ENCODE measurements at places on chromosomes 6 and 20.

GRCh38 chr6:56381801-56382251 lies 134.4 kb upstream of the COL21A1 start:
- no peak for DNase-seq

- DNase-seq: no peak
These were observed 5.8 kb upstream of the GATA5 start for GRCh38 chr20:62481425-62482145.

DNA sequence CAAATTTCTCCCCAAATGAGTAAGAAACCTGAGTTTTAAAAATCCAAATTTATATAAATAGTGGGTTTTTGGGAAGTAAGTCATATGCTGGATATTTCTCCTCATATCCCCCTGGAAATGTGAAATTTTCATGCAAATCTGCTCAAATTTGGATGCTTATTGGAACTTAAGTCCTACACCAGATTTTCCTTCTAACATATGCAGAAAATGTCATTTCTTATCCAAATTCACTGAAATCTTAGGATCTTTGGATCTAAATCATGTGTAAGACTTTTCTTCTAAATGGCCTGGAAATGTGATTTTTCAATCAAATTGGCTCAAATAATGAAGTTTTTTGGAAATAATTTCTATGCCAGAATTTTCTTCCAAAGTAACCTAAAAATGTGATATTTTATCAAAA lies 33.0 kb downstream of the ZNF133 start:
- no peak for DNase-seq

DNA sequence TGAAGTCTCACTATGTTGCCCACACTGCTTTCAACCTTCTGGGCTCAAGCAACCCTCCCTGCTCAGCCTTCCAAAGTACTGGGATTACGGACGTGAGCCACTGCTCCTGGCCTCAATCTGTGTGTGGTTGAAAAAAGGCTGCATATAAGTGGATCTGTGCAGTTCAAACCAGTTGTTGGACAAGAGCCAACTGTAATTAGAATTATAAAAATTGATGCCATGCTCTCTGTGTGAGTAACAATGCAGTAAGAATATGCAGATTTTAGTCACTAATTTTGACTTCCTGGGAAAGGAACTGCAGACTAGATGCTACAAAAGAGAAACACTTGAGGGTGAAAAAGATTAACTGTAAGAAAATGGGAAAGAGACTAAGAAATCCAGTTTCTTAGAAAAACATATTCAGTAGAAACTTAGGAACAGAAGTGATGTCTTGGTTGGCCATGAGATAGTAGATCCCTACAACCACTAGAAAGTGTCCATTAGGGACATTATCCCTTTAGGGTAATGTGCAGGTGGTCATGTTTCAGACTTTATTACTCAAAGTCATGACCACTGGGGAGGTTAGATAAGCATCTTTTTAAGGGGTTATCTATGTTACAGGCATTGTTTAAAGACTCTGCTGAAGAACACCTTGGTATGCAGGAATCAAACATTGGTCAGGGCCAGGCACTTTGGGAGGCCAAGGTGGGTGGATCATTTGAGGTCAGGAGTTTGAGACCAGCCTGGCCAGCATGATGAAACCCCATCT lies 26.3 kb downstream of the ITCH start:
- no peak for DNase-seq

- no peak for DNase-seq
These were observed 69.6 kb downstream of the TBXT start for GRCh38 chr6:166097914-166098522.

DNA sequence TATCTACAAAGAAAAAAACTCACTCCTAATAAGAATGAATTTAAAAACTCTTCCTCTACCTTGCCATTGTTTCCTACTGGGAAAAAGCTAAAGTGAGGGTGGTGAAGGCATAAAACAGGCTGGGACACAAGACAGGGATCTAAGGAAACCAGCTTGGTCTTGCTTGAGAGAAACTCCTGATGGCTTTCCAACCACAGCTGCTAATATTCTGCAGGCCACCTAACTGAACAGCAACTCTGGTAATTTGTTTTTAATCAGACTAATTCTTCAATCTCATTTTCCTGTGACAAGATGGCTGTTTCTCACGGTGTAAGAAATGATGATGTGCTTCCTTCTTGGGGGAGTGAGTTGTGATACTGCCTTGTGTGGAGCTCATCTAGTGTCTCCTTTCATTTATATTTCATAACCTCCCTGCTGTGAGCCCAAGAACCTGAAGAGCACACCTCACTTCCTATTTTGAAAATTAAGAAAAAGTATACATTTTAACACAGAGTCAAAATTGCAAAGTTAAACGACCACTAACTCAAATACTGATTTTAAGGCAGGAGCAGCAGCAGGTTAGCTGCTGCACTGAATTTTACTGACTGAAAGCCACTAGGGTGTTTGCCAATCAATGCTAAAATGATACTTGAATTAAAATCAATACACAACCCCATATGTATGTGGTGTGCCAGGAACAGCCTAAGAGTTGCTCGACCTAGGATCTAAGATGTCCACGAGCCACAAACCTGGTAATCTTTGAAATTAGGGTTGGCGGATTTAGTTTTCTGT lies 58.0 kb downstream of the BACH2 start:
- DNase-seq: no peak

DNA sequence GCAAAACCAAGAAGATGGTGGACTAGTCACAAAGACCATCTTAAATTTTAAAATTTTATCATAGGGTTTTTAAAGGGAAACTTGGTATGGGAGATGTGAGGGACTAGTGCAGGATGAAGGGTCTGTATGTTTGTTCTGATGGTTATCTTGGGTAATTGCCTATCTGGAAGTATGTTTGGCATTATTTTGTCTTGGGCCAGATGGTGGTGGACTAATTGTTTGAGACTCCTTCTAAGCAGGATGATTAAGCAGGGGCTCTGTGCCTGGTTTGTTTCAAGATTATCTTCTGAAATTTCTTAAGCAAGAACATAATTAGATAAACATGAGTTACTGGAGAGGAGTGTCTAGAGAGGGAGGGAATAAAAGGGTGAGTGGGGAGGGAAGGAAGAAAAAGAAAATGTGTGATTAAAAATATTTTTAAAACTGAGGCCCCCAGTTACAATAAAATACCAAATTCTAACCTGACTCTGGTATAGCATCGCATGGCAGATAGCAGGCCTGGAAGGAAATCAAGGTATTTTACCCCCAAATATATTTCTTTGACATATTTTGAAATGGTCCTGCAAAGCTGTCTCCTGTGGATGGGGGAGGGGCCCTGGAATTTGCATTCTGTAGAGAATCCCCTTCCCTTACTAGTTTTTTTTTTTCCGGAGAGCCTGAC lies 49.9 kb upstream of the FAM184A start:
- DNase-seq: no peak

DNA sequence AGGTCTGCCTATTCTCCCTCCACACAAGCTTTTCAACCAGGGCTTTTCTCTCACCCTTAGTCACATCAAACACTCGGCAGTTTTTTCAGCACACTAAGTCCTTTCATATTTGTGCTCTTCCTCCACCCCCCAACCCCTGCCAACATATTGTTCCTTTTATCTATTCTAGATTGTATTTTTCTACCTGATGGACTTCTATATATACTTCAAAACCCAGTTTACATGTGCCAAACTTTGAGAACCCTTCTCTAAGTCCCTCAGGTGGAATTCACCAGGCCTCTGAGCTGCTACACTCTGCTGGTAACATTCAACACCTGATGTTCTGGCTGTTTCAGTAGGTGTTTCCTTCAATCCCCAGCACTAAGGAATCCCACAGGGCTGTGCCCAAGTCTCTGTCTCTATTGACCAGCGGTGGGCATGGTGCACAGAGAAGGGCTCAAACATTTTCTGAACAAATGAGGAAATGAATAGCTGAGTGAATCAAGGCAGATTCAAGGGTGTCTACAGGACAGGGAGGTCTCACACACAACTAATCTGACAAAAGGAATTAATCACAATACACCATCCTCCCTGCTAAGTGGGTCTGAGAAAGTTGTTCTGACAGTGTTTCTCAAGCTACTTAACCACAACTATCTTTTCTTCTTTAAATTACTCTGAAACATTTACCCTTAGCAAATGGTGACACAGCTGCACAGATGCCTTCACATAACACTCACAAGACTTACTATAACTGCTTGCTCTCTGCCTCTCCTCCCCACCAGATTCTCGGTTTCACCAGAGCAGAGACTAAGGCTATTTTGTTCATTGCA lies 166.5 kb downstream of the TSHZ2 start:
- DNase-seq: no peak

GRCh38 chr20:37680420-37680819 lies 13.4 kb upstream of the CTNNBL1 start:
- no peak for DNase-seq

All from NCI-H2227 treated with DMSO at 0.1 percent for 48 hours (cell line).